ENCODE measurements at places on chromosomes 6 and 20.

DNA sequence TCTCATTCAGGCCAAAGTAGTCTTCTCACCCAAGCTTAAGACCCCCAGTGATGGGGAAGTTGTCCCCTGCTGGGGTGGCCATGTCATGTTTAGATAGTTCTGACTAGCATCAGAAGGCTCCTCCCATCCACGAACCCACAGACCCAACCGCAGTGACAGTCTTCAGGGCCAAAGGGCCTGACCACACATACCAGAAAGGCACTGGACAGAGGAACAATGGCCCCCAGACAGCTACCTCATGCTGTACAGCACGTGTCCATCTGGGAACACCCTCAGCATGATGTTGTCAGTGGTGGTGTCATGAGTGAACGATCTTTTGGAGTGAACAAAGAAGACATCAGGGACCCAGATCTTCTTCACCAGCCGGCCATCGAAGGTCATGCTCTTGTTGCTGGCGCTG, 46.3 kb downstream of the GABRR2 start:
- DNase-seq, result no peak

GRCh38 chr20:44137266-44137801, 49.7 kb downstream of the JPH2 start:
- DNase-seq, result no peak

DNA sequence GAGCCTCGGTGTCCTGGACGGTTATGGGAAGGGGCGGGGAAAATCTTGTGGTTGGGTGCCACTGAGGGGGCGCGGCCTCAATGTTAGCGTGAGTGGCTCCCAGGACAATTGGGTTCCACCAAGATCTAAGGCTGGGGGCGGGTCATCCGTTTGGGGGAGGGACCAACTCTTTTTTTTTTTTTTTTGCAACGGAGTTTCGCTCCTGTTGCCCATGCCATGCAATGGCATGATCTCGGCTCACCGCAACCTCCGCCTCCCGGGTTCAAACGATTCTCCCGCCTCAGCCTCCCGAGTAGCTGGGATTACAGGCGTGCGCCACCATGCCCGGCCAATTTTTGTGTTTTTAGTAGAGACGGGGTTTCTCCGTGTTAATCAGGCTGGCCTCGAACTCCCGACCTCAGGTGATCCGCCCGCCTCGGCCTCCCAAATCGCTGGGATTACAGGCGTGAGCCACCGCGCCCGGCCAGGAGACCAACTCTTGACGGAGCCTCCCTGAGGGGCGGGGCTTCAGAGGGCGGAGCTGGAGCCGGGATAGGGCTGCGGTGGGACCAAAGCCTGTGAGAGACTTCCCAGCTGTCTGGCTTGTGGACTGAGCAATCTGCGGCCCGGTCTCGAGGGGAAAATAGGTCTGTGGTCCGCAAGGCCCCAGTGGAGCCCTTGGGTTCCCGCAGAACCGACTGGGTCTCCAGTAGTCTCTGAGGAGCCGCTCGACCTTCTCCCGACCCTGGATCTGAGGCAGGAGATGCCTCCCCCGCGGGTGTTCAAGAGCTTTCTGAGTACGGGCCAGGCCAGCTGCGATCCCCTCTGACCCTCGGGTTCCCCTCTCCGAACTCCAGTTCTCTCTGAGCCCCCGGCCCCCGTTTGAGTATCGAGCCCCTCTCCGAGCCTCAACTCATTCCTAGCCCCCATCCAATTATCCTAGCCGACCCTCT, 1.1 kb downstream of the SPAG4 start:
- DNase-seq, result no peak

DNA sequence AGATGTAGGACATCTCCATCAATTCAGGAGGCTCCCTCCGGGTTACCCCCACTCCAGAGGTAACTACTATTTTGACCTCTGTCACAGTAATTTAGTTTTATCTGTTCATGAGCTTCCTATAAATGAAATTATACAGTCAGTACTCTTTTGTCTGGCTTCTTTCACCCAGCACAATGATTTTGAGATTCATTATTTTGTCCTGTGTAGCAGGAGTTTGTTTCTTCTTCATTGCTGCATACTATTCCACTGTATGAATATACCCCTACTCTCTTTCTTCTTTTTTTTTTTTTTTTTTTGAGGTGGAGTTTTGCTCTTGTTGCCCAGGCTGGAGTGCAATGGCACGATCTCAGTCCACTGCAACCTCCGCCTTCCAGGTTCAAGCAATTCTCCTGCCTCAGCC, 11.8 kb upstream of the AP5S1 start:
- no peak for DNase-seq

GRCh38 chr6:155510879-155511278, 55.2 kb upstream of the NOX3 start:
- DNase-seq, result no peak

DNA sequence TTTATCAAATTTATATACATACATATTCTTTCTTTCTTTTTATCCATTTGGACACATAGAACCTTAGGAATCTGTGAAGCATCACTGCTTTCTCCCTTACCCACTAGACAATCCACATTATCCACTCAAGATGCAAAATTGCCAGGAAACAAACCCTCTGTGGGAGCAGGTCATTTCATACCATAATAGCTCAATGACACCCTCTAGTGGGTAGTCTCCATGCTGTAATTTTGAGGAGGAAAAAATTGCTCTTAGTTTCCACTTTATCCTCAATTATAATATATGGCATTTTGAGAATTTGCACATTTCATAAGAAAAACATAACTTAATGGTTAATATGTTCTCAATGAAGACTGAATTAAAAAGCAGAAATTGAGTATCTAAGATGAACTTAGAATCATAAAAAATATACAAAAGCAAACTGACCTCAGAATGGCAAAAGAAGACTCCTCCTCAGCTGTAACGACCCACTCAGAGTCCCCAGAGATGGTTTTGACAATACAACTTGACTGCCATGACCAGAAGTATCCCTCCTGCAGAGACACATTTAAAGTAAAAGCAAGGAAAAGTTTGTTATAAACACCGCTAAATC, 164.1 kb downstream of the FRK start:
- DNase-seq, result no peak

GRCh38 chr6:134678436-134678889, 271.4 kb downstream of the ALDH8A1 start:
- no peak for DNase-seq

DNA sequence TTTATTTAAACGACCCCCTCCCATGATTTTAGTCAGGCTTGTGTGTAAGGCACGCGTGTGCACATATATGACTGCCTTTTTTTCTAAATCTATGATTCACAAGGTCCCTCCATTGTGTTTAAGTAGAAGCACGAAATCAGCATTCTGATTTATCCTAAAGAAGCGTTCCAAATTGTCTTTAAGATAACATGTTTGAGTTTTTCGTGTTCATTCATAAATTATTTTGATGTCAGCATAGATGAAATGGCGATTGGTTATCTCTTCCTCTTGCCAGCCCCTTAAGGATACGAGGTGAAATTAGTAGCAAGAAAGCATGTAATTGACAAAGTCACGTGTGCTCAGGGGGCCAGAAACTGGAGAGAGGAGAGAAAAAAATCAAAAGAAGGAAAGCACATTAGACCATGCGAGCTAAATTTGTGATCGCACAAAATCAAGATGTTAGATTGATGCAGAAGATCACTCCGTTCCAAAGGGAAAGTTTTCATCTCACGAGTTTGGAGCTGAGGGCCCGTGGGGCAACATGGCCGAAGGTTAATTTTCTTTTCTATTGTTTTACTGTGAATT, at the start of gene LIN28B:
Gene LIN28B, plus strand, starts transcription at position 377 of the 564 bp plus-strand sequence. Its CDS starts 144 bp downstream, at position 521.
- DNase-seq, result no peak

DNA sequence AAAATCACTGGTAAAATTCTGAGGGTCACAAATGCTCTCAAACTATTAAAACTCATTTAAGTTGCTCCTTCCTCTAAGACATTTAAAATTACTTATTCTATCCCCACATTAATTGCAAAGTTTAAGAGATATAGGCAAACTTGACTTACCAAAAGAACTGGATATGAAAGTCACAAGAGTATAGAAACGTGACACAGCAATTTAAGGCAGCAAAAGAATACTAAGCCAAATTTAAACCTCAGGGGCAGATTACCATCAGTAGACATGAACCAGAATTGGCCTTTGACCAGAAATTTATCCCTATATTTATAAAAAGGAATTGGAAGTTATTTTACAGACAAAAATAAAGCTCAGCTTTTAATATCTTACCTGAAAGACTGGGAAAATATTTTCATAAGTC, 56.0 kb downstream of the MAP3K7 start:
- DNase-seq, result no peak

- no peak for DNase-seq
These were observed 66.0 kb downstream of the CTNNBL1 start for GRCh38 chr20:37759761-37760209.

DNA sequence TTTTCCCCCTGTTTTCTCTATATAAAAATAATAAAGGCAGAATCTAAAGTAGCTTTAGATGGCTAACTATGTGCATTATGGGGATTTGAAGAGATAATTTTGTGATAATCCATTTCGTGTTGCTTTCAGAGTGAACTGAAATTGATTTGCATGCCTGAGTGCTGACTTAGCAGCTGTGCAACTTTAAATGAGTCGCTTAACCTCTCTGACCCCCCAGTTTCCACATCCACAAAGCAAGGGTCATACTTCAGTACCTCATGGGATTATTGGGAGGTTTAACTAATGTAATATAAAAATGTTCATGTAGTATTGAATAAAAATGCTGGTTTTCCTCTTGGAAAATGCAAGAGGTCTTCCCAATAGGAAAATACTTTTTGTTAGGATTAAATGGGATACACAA, 63.8 kb upstream of the FABP7 start:
- DNase-seq, result no peak

DNA sequence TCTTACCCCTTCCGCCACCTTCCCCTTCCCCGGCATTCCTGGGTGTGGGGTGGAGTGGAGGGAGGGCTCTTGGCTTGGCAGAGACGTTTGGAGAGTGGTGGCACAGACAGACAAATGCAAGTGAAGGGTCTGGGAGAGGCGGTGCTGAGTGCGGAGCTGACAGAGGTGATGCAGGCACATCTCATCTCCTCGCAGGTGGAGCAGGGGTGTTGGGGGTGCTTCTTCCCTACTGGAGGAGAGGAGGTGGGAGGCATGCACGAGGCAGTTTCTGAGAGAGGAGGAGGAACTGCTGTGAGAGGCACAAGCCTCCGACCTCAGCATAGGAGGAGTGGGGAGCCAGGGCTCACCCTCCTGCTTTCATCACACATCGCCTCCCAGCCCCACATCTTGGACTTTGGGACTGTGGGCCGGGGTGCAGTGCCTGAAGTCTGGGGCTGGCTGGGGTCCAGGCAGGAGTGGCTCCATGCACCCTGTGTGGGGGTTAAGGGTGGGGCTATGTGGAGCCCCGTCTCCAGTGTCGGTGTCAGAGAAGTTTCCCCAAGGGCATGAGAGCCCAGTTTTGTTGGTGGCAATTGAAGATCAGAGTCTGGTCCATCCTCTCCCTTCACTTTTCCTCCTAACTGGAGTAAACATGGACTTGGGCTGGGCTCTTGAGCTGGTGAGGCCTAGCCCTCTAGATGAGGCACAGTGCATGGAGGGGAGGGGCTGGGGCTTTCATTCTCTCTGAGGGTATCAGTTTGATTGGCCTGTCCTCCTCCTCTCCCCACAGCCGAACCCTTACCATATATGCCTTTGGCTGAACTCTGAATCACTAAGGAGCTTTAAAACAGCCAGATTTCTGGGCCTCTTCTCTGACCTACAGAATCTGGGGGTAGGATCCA, 20.2 kb upstream of the SLC22A7 start:
- DNase-seq, result no peak

- DNase-seq, result no peak
These were observed 156.2 kb downstream of the BCAS1 start for GRCh38 chr20:53914091-53914780.

- DNase-seq, result no peak
These were observed 41.7 kb downstream of the FRK start for GRCh38 chr6:116018976-116019375.

GRCh38 chr20:32576560-32576959, 8.6 kb downstream of the NOL4L start:
- DNase-seq, result no peak

GRCh38 chr6:110681543-110682459, 133.5 kb downstream of the CDK19 start:
- DNase-seq, result no peak

DNA sequence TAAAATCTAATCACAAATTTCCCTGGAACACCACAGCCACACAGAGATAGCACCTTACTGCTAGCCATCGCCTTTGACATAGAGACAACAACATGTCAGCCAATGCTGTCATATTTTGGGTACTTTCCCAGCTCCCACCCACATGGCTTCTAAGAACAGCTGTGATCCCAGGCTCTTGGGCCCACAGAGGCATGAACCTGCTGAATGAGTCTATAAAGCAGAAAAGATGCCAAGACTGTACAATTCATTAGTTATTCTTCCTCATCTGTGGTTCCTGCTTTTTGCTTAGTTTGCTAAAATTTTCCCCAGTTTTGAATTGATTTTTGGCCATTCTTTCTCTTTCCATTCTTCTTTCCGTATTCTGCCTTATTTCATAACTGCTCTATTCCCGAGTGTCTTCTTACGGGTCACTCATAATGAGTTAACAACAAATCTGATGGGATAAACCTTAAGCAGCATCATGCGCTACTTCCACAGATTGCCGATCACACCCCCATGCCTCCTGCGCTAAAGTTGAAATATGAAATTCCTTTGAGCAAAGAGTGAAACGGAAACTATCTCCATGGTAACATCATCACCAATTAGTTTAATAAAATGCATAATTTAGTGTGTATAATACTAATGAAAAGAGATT, 327.3 kb upstream of the HSF2 start:
- DNase-seq, result no peak

- no peak for DNase-seq
These were observed 2.6 kb downstream of the PRR18 start for GRCh38 chr6:166305562-166306117.

GRCh38 chr6:112193535-112194051, 60.8 kb downstream of the LAMA4 start:
- DNase-seq, result no peak

DNA sequence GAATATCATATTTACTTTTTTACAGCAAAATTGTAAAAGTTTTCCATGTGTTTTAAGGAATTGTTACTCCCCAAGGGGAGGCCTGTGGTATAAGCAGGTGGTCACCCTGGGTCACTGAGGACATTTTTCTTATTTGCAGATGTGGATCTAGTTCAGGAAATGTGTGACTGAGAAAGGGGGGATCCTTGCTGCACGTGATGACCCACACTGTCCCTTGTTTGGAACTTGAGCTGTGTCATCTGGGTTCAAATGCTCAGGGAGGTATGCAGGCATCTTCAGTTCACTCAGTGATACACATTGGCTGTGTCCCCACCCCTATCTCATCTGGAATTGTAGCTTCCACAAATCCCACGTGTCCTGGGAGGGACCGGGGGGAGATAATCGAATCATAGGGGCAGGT, 431.9 kb upstream of the CDH4 start:
- no peak for DNase-seq

DNA sequence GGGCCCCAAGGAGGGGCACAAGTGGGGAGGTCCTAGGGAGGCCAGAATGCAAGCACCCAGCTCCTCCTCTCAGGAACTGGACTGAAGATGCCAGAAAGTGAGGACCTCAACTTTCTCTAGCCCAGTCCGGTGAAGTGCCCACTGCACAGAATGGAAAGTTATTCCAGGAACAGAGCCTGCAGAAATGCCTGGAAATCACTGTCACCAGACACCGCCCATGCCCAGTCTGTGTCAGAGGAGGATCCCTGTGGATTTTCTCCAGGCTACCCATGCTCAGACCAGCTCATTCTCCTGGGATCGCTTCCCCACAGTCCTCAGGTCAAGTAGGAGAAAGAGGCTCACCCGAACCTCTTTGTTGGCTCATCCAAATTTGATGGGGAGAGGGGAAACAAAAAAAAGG, 6.5 kb downstream of the PRPH2 start:
- no peak for DNase-seq

- no peak for DNase-seq
These were observed 822 bp downstream of the FOXQ1 start for GRCh38 chr6:1312473-1313367.
